ENCODE measurements at places on chromosomes 7 and 10.

DNA sequence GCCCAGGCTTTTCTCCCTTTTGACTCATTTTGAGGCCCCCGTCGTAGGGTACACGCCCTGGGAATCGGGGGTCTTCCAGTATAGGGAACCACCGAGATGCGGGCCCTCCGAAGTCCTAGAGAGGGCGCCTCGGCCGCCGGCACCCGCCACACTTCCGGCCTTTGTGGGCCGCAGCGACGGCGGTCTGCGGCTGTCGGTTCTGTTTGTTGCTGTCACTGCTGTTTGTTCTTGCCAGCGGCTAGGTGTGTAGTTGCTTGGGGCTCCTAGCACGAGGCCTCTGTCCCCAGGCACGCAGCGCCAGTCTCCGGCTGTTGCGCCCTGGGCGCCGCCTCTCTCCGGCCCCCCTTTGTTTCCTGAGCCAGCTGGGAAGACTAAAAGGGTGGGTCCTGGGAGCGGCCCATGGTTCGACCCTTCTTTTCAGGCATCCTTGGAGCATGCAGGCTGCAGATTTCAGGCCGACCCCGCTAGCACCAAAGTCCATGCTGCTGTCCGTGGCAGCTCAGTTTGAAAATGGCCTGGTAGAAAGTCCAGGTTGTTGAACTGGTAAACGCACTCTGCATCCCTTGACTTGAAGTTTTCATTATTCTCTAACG lies 17.8 kb upstream of the ZKSCAN1 start:
- peak; percentile 48 for DNase-seq

GRCh38 chr10:86024281-86025041 lies 342.1 kb downstream of the GRID1 start:
- DNase-seq = no peak

- no peak for DNase-seq
Observed at GRCh38 chr10:98217801-98218200, 50.2 kb downstream of the LOXL4 start.

GRCh38 chr10:92387289-92387940 lies 96.4 kb downstream of the MARCHF5 start:
- no peak for DNase-seq

GRCh38 chr7:30429156-30429530 lies 49.4 kb downstream of the NOD1 start:
- no peak for DNase-seq

GRCh38 chr7:94832051-94832450 lies 75.3 kb upstream of the PPP1R9A start:
- no peak for DNase-seq

GRCh38 chr10:69869291-69869961 lies 67.7 kb downstream of the COL13A1 start:
- no peak for DNase-seq

DNA sequence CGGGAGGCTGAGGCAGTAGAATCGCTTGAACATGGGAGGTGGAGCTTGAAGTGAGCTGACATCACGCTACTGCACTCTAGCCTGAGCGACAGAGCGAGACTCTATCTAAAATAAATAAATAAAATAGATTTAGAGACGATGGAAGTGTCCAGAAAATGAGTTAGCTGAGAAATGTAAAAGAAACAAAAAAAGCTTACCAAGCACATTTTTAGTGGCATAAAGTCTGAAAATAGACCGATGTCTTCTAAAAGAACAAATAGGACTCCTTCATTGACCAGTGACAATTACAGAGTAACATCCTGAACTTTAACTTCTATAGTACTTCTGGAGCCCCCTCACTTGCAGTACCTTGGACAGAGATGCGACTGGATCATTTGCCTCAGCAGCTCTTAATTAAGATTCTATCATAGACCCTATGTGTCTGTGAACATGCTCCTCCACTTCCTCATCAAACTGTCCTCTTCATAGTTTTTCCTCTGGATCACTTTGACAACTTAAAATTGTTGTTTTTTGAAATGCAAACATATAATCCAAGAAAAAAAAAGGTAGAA lies 25.2 kb upstream of the SRPK2 start:
- no peak for DNase-seq

DNA sequence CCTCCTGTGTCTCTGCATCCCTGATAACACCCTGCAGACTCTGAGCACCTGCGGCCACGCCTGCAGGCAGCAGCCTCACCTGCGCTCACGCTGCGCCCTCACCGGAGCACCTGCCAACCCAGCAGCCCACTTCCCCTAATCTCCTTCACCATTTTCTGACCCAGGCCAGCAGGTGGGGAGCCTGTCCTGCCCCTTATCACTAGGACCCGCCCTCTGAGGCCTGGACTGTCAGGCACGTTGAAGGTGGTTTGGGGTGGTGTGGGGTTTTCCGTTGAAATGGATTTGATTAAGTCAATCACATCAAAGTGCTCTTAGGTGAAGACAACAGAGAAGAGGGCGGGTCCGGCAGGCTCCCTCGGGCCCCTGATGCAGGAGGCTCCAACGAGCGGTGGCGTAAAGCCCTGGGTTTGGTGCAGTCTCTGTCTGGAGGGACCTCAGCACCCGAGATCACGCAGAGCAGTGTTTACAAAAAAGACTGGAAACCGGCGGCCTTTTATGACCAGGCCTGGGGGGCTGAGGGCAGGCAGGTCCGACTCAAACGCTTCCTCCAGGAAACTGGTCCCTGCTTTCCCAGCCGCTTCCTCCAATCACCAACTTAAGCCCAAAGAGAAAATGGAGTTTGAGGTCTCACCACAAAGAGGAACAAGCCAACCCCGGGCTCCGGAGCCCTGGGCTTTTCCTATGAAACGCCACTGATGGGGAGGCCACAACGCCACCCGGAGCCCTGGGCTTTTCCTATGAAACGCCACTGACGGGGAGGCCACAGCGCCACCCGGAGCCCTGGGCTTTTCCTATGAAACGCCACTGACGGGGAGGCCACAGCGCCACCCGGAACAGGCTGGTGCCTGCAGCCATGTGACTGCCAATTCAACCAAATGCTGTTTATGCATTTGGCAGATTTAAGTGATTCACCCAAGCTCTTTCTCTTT lies 45.5 kb downstream of the DPYSL4 start:
- no peak for DNase-seq

DNA sequence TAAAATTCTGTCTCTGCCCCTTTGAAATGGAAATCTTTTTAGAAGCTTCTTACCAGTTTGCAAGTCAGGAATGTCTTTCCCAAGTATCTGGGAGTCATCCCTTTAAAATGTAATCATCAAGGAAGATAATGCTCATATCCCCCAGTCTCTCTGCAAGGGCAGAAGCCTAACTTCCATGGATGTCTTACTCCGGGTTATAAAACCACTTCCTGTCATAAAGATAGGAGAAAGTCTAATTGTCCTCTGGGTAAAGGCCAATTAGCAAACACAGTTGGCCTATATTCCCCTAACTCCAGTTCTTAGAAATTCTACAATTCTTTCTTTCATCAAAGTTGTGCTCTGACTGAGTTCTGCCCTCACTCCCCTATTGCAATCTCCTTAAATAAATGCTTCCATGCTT lies 1631.5 kb upstream of the LRRTM3 start:
- DNase-seq = no peak

DNA sequence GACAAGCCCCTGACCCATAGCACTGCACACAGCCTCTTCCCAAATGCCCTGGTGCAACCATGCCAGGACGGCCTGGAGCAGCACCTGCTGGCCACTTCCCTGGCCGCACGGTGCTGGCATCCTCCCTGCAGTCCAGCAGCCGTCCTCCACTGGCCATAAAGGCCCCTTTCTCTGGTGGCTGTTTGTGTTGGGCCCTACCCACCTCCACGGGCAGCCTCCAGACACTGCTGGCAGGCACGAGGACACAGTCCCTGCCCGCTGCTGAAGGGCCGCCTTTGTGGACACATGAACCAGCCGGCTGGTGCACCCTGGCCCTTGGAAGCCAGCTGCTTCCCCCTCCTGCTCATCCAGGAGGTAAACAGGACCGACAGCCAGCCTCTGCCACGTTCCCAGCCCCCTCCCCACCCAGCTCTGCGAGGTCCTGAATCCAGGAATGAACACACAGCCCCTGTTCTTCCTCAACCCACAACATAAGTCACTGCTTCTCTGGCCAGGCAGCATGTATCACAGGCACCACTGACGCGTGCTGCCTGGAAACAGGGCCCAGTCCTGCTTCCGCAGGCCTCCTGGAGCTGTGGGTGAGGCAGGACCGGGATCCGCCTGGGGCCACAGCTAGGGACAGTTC lies 43.8 kb downstream of the SPOCK2 start:
- DNase-seq = no peak

GRCh38 chr10:15420858-15421257 lies 49.8 kb upstream of the FAM171A1 start:
- DNase-seq = no peak

GRCh38 chr10:103192089-103192450 lies 1.0 kb downstream of the NT5C2 start:
- no peak for DNase-seq

DNA sequence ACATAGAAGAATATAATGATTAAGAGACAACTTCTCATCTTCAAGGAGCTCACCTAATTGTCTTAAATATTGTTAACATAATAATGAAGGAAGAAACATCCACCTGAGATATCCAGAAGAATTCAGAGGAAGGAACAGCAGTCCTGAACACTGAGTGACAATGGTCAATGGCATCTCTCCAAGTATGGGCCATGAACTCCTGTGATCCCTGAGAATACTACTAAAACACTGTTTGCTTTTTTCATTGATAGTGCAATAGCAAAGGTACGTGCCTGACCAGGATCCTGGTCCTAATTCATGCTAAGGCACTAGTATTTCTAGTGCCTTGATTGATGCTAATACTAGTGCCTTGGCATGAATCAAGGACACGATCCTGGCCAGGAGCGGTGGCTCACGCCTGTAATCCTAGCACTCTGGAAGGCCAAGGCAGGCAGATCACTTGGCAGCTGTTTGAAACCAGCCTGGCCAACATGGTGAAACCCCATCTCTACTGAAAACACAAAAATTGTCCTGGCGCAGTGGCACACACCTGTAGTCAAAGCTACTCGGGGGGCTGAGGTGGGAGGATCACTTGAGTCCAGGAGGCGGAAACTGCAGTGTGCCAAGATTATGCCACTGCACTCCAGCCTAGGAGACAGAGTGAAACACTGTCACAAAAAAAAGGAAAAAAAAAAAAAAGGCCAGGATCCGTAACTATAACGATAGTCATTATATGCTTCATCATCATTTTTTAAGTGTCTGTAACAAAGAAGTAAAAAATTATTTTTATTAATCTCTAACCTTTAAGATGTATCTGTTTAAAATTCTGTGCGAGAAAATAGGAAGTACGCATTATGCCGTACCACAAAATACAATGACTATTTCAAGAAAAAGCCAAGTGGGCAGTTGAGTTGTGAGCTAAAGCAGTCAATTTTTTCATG lies 49.1 kb downstream of the SRPK2 start:
- DNase-seq = no peak
